ENCODE measurements at places on chromosomes 11 and 22.

GRCh38 chr11:66636411-66636810 is 2.1 kb upstream of the RBM4 start:
- DNase-seq: no peak

DNA sequence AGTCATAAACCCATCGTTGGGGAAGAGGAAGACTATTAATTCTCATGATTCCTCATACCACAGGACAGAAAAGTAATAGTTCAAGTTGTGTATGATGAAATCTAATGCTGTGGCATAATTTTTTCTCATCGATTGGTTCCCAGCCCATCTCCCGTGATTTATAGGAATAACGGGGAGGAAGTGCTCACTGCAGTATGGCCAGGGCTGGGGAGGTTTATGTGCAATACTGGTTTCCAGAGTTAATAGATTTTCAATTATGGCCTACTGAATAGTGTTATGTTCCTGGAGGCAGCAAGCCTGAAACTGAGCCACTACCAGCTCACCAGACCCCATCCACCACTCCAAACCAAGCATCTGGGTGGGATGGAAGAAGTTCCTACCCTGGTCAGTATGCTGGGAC is 147.1 kb upstream of the NCAM1 start:
- no peak for DNase-seq

DNA sequence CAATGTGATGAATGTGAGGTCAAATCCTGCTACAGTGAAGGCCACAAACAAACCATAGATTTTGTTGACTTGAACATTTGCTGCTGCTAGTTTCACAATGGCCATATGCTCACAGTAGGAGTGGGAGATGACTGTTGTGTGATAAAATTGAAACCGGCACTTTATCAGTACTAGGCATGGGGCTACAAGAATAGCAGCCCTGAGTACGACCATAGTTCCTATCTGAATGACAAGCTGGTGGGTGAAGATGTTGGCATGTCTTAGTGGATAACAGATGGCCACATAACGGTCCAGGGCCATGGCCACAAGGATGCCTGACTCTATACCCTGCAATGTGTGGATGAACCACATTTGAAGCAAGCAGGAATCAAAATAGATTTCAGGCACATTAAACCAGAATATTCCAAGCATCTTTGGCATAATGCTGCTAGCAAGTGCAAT is 2.8 kb downstream of the OR52A1 start:
- no peak for DNase-seq

GRCh38 chr11:120317689-120318480 is 7.2 kb upstream of the TLCD5 start:
- DNase-seq: no peak

DNA sequence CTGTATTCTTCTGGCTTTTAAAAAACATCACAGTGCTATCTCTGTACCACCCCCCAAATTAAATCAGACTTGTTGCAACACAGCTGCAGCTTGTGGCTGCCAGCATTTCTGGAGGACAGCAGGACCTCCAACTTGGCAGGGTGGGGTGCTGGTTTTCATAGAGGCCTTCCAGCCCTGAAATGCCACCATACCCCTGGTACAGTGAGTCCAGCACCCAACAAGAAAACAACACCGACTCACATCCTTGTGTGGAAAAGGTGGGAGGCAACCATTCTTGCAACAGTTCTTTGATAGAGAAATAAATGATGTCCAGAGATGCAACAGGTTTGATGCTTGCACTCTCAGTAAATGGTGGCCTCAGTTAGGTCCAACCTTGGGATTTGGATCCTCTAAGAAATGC is 96.0 kb downstream of the ABTB2 start:
- no peak for DNase-seq

GRCh38 chr11:85044911-85045310 is 582.2 kb downstream of the DLG2 start:
- DNase-seq: no peak

DNA sequence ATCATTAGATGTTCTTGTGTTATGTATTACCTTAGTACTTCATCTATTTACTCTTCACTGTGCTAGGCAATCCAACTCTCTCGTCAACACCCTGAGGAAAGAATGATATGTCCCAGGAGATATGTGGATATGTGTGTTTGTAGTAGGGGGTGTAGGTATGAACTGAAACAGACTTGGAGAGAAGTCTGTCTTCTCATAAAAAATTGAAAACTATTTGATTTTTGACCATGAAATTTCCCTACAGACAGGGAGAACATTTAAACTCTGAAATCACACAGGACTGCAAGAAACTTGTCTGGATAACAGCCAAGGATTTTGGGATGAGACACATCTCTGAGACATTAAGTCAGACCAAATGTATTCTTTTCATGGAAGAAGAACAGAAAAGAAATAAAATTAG is 967.0 kb upstream of the FAT3 start:
- DNase-seq: no peak

DNA sequence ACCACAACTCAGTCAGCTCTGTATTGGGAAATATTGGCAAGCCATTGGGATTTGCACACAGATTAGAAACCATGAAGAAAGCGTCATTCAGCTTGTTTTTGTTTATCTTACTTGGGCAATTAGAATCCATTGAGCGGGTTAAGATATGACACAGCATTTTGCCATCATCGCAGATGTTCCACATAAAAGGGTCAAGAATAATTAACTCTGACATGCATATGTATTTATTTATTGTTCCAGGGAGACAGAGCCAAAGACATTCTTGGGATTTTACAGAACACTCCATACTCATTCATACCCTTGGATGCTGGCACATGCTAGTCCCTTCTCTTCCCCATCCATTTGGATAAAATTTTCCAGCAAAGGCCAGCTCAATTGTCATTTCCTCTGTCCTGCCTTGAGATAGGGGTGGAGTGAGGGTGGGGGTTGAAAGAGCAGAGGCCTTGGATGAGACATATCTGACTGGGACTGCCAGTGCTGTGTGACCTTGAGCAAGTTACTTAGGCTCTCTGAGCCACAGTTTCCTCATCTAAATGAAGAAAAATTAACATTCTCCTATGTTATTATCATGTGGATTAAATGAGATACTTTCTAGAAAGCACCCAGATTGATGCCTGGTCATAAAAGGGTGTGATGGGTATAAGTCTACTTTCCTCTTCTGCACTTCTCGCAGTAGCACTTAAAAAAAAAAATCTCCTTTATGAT is 179.7 kb downstream of the RRAS2 start:
- DNase-seq: no peak

DNA sequence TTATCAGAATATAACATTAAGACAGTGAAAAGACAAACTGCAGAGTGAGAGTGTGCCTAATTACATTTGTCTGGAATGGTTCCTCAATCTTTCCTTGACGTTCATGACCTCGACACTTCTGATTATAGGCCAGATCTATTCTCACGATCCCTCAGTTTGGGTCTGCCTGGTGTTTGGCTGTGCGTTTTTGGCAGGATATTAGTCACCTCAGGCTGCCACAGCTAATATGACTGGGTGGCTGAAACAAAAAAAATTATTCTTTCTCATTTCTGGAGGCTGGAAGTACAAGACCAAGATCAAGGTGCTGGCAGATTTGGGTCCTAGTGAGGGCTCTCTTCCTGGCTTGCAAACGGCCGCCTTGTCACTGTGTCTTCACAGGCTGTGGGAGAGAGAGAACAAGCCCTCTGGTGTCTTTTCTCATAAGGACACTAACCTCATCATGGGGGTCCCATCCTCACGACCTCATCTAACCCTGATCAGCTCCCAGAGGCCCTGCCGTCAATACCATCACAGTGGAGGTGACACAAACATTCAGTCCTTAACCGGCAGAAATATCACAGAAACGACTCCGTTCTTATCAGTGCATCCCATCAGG is 23.2 kb downstream of the IFITM10 start:
- no peak for DNase-seq

- no peak for DNase-seq
Measured at GRCh38 chr11:12388939-12389670, 11.7 kb downstream of the PARVA start.

- DNase-seq: no peak
Measured at GRCh38 chr11:35594680-35595079, 23.6 kb upstream of the FJX1 start.

GRCh38 chr22:29700900-29701154 is 19.0 kb upstream of the CABP7 start:
- no peak for DNase-seq

- no peak for DNase-seq
Measured at GRCh38 chr11:118813551-118813950, 22.6 kb upstream of the DDX6 start.

DNA sequence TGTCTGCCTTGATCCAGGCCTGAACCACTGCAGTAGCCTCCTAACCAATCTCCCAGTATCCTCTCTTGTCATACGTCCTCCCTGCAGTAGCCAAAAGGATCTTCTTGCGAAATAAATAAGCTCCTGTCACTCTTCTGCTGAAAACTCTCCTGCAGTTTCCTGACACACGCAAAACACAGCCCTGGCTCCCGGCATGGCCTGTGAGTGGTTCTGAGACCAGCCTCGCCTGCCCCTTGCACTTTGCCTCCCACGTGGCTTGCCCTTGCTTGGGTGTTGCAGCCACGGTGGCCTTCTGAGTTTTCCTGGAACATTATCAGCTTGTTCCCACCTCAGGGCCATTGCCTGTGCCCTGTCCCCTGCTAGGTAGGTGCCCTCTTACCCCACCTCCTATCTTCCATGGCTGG is 7.2 kb downstream of the ZC3H7B start:
- no peak for DNase-seq

GRCh38 chr11:61052182-61052972 is 49.9 kb upstream of the CD5 start:
- DNase-seq: no peak

- no peak for DNase-seq
Measured at GRCh38 chr11:35116245-35116644, 22.7 kb upstream of the CD44 start.

DNA sequence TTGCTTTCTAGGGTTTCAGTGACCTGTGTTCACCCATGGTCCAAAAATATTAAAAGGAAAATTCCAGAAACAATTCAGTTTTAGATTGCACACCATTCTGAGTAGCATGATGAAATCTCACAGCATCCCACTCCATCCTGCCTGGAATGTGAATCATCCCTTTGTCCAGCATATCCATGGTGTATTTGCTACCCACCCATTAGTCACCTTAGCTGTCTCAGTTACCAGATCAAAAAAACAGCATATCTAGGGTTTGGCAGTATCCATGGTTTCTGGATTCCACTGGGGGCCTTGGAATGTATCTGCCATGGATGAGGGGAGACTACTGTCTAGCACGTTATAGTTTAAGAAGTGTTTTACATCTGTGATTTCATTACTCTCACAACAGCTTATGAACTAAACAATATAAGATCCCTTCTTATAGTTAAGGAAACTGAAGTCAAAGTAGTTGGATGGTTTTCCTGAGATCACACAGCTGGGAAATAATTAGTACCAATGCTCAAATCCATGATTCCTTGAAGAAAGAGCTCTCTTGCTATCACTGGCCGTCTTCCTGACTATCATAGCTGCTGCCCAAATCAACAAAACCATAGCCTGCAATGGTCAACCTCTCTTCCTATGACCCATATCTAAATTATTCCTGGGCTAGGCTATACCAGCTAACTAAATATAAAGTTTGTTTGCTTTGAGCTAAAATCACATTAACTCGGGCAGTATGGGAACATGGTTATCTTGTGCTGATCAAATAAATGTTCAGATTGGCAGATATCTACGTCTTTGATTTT is 122.6 kb downstream of the MICAL2 start:
- no peak for DNase-seq

- no peak for DNase-seq
Measured at GRCh38 chr22:38841211-38841610, 2.6 kb downstream of the NPTXR start.

- DNase-seq: no peak
Measured at GRCh38 chr11:87203907-87204602, 166.3 kb downstream of the TMEM135 start.

GRCh38 chr11:60504219-60504905 is 10.8 kb upstream of the MS4A13 start:
- no peak for DNase-seq

- no peak for DNase-seq
Measured at GRCh38 chr11:103594283-103594682, 442.2 kb upstream of the DDI1 start.

GRCh38 chr22:36858966-36859365 is 1.8 kb upstream of the NCF4 start:
- no peak for DNase-seq

GRCh38 chr11:91960770-91961169 is 263.8 kb upstream of the FAT3 start:
- DNase-seq: no peak

GRCh38 chr22:27089264-27089663 is 431.9 kb downstream of the MIAT start:
- DNase-seq: no peak

DNA sequence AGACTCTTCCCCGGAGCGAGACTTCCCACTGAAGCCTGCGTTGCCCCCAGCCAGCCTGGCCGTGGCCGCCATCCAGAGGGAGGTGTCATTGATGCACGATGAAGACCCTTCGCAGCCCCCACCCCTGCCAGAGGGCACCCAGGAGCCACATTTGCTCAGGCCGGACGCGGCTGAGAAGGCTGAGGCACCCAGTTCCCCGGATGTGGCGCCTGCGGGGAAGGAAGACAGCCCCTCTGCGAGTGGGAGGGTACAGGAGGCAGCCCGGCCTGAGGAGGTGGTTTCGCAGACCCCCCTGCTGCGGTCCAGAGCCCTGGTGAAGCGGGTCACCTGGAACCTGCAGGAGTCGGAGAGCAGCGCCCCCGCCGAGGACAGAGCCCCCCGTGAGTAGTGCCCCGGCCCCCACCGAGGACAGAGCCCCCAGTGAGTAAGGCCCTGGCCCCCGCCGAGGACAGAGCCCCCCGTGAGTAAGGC is 6.4 kb downstream of the IRF7 start:
- no peak for DNase-seq

GRCh38 chr11:46701078-46701654 is 335 bp downstream of the ZNF408 start:
- no peak for DNase-seq

DNA sequence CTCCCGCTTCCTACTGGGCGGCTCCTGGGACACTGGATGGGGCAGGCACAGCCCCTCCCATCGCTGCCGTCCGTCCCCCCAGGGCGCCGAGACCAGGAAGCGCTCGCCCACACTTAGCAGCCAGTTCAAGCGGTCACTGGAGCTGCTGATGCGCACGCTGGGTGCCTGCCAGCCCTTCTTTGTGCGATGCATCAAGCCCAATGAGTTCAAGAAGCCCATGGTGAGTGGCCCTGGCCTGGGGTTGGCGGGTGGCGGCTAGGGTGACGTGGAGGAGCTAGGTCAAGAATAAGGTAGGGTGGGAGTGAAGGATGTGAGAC is 44.6 kb downstream of the MYO7A start:
- DNase-seq: no peak

DNA sequence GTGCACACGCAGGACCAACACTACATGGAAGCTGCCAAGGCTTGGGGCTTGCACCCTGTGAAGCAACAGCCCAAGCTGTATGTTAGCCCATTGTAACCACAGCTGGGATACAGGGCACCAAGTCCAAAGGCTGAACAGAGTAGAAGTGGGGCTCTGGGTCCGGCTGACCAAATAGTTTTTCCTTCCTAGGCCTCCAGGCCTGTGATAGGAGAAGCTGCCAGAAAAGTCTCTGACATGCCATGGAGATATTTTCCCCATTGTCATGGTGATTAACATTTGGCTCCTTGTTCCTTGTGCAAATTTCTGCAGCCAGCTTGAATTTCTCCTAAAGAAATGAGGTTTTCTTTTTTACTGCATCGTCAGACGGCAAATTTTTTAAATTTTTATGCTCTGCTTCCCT is 941.2 kb downstream of the FAM181B start:
- no peak for DNase-seq

- no peak for DNase-seq
Measured at GRCh38 chr11:121928597-121929580, 187.1 kb downstream of the BLID start.

- no peak for DNase-seq
Measured at GRCh38 chr22:26303475-26303874, 125.6 kb upstream of the ASPHD2 start.

All from central memory CD8-positive, alpha-beta T cell (primary cell).